ENCODE measurements at places on chromosomes 7 and 10. TPM values are rescaled to one million over a fixed set of nuclear protein-coding genes. Genes with fewer than 3 reads are reported as not detected.

DNA sequence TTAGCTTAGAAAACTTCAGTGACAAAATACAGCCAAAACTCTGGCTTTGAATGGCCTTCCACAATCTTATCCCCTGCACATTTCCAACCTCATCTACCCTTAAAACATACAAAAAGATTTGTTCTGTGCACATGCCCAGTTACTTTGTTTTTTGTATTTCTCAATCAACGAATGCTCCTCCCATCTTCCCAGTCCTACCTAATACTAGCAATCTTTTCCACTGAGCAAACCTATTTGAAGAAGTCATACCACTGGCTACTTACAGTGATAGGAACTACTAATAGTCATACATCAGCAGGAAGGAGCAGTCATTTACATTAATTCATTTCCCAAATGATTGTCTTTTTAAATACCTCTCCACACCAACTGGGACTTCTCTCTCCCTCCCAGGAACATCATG, 2.5 kb downstream of the USP54 start:
- DNase-seq, result no peak

DNA sequence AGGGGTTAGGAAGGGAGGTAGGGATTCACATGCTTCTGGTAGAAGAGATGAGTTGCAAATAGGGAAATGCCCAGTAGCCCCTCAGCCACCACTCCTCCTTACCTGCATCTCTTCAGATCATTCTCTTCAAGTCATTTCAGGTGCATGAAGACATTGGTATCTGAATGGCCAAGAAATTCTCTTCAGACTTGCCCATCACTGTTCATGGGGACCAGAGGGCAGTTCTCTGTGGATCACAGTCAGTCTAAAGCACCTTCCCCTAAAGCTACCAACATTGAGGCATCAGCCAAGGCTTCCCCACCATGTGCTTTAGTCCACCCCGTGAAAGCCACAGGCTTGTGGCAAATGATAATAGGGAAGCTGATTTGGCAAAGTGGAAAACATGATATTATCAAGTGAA, 319.4 kb upstream of the ZNF32 start:
- DNase-seq, result no peak

- DNase-seq, result no peak
Measured at GRCh38 chr7:3380886-3381685, 80.0 kb downstream of the SDK1 start.

DNA sequence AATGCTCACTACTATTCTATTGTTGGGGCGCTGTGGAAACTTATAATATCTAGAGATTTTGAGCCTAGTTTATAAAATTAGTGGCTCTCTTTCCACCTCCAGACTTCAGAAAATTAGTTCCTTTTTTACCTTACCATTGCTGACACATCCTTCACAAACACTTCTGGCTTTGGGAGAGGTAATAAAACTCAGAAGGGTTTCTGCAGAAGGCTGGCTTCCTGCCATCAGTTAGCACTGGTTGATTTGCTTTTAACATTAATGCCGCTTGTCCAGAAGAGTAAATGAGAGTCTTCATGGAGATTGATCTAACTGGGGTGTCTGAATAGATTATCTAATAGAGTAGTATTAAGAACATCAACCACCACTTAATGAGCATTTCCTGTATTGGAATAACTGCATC, 20.3 kb downstream of the ACSM6 start:
- no peak for DNase-seq

DNA sequence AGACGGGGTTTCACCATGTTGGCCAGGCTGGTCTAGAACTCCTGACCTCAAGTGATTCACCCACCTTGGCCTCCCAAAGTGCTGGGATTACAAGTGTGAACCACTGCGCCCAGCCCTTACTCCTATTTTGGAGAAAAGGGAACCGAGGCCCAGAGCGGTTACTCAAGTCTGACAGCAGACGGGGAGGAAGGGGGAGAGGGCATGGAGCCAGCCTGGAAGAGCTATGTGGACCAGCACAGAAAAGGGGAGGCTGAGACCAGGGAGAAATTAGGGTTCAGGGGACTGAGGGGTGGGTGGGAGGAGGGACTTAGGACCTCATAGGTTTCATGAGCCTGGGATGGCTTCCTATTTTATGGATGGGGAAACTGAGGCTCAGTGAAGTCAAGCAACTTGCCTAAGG, 1.5 kb downstream of the SFRP5 start:
- DNase-seq, result no peak

DNA sequence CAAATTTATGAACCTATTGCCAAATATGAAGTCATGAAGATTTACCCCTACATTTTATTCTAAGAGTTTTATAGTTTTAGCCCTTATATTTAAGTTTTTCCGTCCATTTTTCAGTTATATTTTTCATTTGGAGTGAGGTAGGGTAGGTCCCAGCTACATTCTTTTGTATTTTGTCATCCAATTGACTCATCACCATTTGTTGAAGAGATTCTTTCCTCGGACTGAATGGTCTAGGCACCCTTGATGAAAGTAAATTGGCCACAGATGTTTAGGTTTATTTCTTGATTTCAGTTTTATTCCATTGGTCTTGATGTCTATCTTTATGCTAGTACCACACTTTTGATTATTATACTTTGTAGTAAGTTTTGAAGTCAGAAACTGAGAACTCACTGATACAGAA, 22.7 kb downstream of the CYP2C19 start:
- no peak for DNase-seq

DNA sequence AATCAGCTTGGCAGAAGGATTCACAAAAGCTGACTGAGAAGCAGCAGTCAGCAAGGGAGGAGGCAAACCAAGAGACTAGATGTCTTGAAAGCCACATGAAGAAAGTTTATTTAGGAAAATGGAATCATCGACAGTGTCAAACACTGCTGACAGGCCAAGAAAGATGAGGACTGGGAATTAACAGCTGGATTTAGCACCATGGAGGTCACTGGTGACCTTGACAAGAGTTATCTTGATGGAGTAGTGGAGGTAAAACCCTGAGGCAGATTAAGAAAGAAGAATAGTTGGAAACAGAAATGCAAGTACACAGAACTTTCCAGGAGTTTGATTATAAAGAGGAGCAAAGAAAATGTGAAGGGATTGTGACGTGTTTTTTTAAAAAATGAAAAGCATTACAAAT, 51.5 kb downstream of the LMBR1 start:
- DNase-seq, result no peak

GRCh38 chr10:112124866-112125265, 58.7 kb downstream of the GPAM start:
- DNase-seq, result no peak

GRCh38 chr10:68239596-68240150, 7.8 kb upstream of the ATOH7 start:
- no peak for DNase-seq

DNA sequence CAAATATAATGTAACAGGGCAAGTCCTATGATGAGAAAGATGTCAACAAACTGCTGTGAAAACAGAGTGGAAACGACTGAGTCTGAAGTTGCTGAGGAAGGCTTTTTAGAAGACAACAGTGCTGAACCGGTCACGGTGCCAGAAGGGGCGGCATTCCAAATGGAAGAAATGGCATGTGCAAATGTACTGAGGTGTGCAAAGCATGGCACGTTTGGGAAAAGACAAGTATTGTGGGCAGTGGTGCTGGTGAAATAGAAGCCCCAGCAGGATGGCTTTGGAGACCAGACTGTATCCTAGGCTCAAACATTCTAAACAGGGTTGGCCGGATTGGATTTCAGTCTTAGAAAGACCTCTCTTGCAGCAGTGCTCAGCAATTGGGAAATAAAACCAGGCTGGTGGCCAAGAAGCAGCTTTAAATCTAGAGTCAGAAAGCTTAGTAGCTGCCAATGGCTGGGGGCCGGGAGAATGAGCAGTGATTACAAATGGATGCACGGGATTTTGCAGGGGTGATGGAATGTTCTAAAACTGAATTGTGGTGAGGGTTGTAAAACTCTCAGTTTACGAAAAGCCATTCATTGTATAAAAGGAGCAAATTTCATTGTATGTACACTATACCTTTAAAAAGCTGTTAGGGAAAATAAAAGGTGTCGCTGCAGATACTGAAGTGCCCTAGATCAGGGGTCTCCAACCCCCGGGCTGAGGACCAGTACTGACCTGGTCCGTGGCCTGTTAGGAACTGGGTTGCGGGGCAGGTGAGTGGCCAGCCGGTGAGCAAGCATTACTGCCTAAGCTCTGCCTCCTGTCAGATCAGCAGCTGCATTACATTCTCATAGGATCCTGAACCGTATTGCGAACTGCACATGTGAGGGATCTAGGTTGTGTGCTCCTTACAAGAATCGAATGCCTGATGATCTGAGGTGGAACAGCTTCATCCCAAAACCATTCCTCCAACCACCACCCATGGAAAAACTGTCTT, 141.6 kb downstream of the HIBADH start:
- peak; percentile 78 for DNase-seq

DNA sequence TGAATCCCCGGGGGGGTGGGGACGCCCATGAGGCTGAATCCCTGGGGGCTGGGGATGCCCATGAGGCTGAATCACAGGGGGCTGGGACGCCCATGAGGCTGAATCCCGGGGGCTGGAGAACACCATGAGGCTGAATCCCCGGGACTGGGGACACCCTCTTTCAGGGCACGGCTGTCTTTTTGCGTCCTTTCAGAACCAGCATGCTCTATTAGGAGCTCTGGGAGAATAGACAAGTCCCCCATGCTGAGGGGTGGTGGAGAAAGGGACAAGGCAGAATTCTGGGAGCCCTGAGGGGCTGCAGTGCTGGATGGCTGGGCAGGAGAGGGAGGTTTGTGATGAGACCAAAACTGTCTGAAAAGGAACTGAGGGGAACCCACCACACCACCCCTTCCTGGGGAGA, 257.3 kb upstream of the TCERG1L start:
- DNase-seq, result no peak

- peak; percentile 54 for DNase-seq
Measured at GRCh38 chr7:44057181-44057848, 8.1 kb downstream of the PGAM2 start.

- DNase-seq, result no peak
Measured at GRCh38 chr10:89793649-89794254, 92.4 kb downstream of the KIF20B start.

GRCh38 chr10:132398566-132398991, 1.6 kb downstream of the PWWP2B start:
- peak; percentile 70 for DNase-seq

DNA sequence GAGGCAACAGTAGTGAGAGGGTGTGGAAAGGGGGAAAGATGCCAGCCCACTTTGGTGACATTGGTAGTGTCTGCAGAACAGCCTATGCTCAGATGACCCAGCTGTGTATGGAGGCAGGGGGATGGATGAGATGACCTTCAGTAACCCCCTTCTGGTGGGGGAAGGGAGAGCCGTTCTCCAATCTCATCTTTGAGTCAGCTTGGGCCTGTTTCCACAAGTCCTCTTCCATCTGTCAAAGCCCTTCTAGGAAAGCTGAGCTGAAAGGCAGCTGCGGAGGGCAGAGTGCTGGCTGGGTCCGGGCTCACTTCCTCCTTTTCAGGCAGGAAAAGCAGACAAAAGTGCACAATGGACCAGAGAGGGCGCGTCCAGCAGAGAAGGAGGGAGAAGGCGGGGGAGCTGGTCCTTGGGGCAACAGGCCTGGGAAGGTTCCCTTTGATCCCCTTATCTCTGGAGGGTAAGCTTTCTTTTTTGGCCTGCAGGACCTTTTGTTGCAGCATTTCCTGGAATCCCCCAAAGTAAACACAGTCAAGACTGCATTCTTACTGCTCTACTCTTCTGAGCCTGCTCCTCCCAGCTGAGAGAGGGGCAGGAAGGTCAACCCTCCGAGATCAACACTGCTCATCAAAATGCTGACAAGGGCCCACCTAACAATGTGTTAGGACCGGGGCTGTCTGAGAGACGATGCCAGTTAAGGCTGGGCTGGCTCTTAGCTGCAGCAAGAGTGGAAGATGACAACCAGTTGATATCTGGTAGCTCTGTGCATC, 1.2 kb upstream of the LRMDA start:
- peak; percentile 75 for DNase-seq

DNA sequence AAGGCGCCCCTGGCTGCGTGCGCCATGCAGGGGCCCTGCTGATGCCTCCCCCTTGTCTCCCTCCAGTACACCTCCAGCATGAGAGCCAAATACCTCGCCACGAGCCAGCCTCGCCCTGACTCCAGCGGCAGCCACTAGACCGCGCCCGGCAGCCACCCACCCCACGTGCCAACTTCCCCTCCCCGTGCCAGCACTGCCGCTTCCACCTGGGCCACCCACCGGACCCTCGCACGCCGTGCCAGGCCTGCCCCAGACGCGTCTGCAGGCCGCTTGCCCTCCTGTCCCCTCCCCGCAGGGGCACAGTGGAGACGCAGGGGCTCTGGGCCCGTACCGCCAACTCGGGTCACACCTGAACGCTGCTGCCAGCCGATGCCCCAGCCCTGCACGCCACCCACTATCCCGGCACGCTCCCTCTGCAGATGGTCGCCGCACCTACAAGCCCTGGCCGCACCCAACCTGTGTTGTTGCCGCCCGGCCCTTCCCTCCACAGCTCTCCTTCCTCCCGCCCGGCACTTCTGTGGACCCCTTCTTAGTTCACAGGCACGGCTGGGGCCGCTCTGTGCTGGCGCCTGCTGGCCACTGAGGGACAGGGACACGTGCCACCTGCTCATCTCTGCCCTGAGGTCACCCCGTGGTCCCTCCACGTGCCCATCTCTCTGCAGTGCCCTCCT, 26.3 kb upstream of the AMZ1 start:
- no peak for DNase-seq

DNA sequence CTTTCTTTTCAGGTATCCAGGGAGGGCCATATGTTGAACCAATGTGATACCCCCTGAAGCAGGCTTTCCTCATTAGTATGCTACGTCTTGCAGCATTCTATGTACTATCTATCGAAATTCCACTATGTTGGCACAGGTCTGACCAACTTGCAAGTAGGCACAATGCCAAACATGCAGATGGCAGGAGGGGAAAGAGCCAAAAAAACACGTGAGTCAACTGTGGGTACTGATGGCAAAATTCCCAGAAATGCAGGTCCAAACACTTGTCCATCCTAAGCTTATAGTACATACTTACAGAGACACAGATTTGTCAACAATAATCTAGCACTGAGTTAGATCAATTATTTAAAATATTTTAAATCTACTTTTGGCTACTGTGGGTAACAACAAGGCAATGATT, 394.9 kb downstream of the DGKB start:
- DNase-seq, result no peak

GRCh38 chr7:34406848-34407530, 251.0 kb upstream of the NPSR1 start:
- no peak for DNase-seq

GRCh38 chr7:145036604-145037405, 201.0 kb upstream of the TPK1 start:
- no peak for DNase-seq

DNA sequence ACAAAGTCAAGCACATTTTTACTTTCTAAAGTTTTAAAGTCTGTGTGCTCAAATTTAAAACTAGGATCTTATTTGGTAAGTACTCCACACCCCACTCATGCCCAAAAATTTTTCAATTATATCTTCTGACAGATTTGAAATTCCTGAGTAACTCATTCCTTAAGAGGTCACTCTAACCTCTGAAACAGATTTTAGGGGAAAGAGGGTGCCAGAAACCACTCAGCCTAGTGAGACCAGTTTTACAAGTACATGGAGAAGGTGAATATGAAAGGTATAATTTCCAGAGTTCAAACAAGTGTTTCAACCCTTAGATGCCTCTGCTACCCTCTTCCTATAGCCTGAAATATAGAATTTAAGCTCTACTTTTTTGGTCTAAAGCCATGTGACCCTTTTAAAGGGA, 79.2 kb downstream of the C7orf25 start:
- DNase-seq, result no peak

GRCh38 chr7:81264116-81264515, 345.3 kb upstream of the SEMA3C start:
- no peak for DNase-seq

The TMEM270 gene
- total RNA-seq, result not detected

The IGFBP1 gene
- total RNA-seq, result not detected

The NCF1 gene
- 1.2 TPM for total RNA-seq

The DPYSL4 gene
- total RNA-seq, result 0.55 TPM

The RHOBTB1 gene
- total RNA-seq, result 17.5 TPM

The TMEM184A gene
- 0.28 TPM for total RNA-seq

The OR6B1 gene
- not detected for total RNA-seq

The STAMBPL1 gene
- 15.1 TPM for total RNA-seq

The OPTN gene
- total RNA-seq, result 63.7 TPM
